Tongue (tissue), 3 donors: ENCODE measurements at places on chromosomes 1 and 21. TPM values are rescaled to one million over a fixed set of nuclear protein-coding genes. Genes with fewer than 3 reads are reported as not detected.

BRINP3 gene
- 0.31 TPM for total RNA-seq

CLEC20A gene
- total RNA-seq: not detected

DNA sequence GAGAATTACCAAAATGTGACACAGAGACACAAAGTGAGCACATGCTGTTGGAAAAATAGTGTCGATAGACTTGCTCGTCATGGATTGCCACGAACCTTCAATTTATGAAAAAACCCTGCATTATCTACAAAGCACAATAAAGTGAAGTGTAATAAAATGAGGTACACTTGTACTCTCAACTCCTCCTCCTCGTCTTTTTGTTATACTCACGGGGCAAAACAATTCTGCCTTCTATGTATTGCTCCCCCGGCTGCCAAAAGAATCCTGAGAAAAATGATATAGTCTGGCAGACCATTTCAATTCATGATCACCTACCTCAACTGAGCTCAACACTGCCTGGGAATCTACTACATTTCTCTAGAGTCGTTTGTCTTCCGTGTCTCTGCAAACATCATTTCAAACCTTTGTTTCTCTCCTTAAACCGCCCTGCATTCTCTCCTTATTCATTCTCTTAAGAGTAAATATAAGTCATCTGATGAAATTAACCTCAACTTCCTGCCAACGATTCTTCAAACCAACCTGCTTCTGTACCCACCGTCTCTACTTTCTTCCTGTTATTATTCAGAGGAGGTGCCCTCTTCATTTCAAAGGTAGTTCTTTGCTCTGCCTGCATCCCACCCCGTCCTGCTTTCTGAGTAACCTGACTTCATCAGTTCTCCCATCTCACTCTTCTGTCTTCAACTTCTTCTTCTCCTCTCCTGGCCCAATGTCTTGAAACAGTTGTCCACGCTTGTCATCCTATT lies 12.9 kb upstream of the IL19 start:
- no peak for DNase-seq

GRCh38 chr1:204319027-204319426 lies 40.7 kb downstream of the PLEKHA6 start:
- DNase-seq: no peak

CFHR3 gene
- total RNA-seq: 0.51 TPM

- DNase-seq: peak; percentile 51
Measured at GRCh38 chr1:6423321-6423999, 1.1 kb upstream of the ESPN start.

DNA sequence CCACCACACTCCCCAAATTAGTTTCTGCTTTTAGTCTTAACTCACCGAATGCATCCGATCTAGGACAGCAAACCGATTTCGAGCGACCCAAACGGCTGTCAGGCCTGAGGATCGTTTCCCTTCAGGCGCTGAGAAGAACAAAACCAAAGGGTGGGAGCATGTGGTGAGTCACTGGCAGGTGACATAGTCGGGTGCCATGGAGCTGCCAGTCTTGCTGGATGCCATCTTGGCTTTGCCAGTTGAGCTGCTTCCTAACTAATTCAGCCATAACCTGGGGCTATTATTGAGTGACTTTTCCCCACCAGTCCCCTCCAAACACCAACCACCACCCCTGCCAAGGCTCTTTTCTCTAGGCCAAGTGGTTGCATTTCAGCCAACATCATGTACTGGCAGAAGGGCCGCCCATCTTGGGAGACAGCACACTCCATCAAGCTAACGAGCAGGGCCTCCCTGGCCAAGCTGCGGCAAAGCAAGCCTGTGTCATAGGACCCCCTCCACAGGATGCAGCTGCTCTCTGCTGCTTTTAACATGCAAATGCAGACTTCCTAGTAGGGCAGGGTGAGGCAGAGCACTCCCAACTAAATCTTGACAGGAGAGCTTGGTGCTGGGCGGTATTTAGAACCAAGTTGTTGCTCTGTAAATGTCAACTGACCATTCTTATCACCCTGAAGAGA lies 22.3 kb upstream of the PEX19 start:
- DNase-seq: no peak

- no peak for DNase-seq
Measured at GRCh38 chr21:33384841-33385331, 18.3 kb upstream of the IFNGR2 start.

DNA sequence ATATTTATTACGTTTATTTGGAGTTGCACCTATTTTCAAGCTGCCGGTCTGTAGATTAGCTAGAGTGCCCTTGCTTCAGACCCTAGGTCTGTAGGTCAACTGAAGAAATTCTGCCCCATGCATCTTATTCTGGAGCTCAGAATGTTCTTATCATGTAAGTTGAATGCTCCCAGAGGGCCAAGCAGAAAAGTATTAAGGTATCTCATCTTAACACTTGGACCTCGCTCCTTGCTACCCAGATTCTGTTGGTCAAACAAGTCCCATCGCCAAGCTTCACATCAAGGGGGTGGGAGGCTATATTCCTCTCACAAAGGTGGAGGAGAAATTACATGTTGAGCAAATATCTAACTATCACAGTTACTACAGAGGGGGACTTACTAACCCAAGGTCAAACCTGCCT lies 187.7 kb downstream of the C1orf94 start:
- no peak for DNase-seq

DNA sequence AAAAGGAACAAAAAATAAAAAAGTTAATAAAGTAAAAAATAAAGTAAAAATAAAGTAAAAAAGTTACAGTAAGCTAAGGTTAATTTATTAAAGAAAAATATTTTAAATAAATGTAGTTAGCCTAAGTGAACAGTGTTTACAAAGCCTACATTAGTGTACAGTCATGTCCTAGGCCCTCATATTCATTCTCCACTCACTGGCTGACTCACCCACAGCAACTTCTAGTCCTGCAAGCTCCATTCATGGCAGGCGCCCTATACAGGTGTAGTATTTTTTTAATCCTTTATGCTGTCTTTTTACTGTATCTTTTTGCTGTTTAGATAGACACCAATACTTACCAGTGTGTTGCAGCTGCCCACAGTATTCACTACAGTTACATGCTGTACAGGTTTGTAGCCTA lies 12.4 kb downstream of the ADAR start:
- DNase-seq: no peak

GRCh38 chr1:98331718-98332311 lies 329.7 kb upstream of the SNX7 start:
- no peak for DNase-seq

DNA sequence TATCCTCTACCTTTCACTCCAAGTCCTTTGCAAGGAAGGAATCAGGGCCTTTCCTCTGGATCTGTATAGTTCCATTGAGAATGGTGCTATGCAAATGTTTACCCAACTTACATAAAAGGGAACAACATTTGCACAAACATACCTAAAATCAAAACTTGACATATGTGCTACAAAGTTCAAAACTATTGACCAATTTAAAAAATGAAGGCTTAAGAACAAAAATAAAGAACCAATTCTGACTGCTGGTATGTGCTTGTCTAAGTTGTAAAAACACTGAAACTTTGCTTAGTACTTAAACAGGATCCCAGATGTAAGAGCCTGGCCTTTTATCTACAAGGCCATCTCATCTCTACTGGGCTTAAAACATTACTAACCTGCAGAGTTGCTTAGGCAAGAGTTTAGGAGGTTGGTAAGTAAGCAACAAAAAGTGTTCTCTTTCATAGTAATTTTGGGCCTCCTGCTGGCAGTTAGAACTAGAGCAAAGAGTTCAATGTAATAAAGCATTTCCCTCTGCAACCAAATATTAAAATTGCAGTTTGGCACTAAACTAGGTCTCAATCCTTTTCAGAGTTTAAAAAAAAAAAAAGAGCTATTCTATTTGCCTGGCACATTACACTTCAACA lies 2.0 kb downstream of the SCMH1 start:
- DNase-seq: peak; percentile 61

DNA sequence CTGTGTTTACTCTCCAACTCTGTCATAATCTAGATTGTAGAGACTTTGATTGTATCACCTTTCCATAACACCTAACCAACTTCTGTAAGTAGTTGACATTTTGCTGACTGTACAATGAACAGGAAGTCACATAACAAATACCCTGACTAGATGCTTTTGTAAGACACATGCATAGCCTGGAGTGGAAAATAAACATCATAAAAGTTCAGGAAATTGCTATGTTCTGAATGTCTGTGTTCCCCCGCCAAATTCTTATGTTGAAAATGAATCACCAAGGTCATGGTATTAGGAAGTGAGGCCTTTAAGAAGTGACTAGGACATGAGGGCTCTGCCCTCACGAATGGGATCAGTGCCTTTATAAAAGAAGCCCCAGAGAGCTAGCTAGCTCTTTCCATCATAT lies 40.4 kb upstream of the ZSWIM5 start:
- DNase-seq: no peak

DNA sequence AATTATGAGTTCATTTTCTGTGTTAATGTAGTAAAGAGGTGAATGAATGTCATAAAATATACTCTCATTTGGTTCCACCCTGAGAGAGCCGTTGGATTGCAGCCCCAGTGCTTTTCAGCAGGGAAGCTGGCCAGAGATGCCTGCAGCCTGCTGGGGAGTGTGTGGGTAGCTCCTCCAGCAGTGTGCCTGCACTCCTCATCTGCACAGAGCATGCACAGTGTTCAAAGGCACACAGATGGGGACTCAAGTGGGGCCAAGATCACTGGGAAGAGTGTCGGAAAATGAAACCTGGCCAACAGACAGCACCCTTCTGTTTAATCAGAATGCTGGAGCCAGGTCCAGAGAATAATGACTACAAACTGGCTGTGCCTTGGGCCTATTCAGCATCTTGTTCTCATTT lies 206.8 kb downstream of the ST6GALNAC3 start:
- peak; percentile 53 for DNase-seq

DNA sequence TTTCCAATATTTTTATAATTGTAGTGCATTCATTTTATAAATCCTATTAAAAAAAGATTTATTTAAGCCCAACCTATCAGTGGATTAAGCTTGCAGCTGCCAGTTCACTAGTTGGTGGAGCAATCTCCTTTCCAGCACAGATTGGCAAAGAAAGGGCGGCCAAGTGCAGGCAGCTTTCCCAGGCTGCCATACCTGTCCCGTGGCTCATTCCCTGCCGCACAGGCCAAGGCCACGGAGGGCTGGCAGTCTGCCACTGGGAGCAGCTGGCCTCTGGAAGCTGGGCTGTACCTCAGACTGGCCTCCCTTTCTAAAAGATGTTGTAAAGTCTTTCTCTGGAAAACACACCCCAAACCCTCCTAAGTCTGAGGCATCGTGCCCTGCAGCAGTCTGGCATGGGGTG lies 74.2 kb downstream of the SIM2 start:
- peak; percentile 69 for DNase-seq
